H9 (cell line): ENCODE measurements at places on chromosomes 7 and 10. TPM values are rescaled to one million over a fixed set of nuclear protein-coding genes. Genes with fewer than 3 reads are reported as not detected.

Gene AZGP1
- total RNA-seq = 0.24 TPM in 1 of 2 replicates, not detected in the other

DNA sequence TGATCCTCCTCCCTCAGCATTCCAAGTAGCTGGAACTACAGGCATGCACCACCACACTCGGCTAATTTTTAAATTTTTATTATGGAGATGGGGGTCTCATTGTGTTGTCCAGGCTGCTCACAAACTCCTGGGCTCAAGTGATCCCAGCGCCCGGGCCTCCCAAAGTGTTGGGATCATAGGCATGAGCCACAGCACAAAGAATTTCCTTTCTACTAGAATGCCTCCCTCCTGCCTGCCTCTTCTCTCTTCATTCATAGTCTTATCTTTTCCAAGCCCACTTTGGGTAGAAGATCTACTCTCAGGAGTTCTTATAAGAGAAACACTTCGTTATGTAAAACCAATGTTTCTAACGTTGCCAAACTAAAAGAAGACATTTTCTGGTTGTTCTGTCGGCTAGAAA, 144.1 kb downstream of the LRRC4 start:
- no peak overlapping the region for H3K27ac ChIP-seq
- H3K36me3 ChIP-seq = peaks cover 23% of the 10 kb centered on the region
- peaks cover 3% of the 10 kb centered on the region; the same call in 1 of the 2 replicates for H3K4me1 ChIP-seq
- DNase-seq = no peak

Gene BBIP1
- total RNA-seq = 18.8 and 22.3 TPM in 2 replicates

GRCh38 chr10:111856631-111857030, 326.9 kb downstream of the GPAM start:
- no peaks in the 10 kb centered on the region for H3K36me3 ChIP-seq
- H3K27me3 ChIP-seq = no peaks in the 10 kb centered on the region
- H3K27ac ChIP-seq = no peak overlapping the region
- H3K4me1 ChIP-seq = no peaks in the 10 kb centered on the region
- no peak for DNase-seq
- H3K4me3 ChIP-seq = no peak overlapping the region

Gene BMS1
- total RNA-seq = 42.8 and 44.2 TPM in 2 replicates

Gene BAMBI
- 16.8 and 17.0 TPM in 2 replicates for total RNA-seq

DNA sequence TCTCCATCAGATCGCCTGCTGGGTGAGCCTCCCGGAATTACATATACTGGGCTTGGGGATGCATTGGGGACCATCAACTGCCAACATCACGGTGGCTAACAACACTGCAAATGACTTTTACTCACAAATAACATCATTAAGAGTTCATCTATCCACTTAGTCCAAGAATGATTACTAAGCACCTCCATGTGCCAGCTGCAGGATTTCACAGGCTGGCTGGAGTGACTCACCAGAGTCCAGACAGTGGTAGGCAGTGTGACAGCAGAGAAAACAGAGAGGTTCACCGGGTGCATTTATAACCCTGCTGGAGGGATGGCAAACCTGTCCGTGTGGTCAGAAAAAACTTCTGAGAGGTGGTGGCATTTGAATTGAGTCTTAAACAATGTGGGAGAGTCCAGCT, 3.2 kb upstream of the IGFBP3 start:
- H3K4me1 ChIP-seq = peaks cover 5% of the 10 kb centered on the region; the same call in 1 of the 2 replicates
- DNase-seq = no peak
- H3K4me3 ChIP-seq = no peak overlapping the region
- no peak overlapping the region for H3K27ac ChIP-seq
- peaks cover 18% of the 10 kb centered on the region; the same call in 1 of the 2 replicates for H3K27me3 ChIP-seq

Gene RAPGEF5
- total RNA-seq = 13.3 and 14.4 TPM in 2 replicates

Gene PAPOLB
- total RNA-seq = 0.04 and 0.13 TPM in 2 replicates

- peaks cover 12% of the 10 kb centered on the region for H3K36me3 ChIP-seq
- H3K27ac ChIP-seq = no peak overlapping the region
- no peaks in the 10 kb centered on the region for H3K4me1 ChIP-seq
- no peak for DNase-seq
Measured at GRCh38 chr7:84122582-84123360, 71.8 kb downstream of the SEMA3A start.

Gene ADRB1
- total RNA-seq = 0.13 TPM in 1 of 2 replicates, not detected in the other

Gene PDZD7
- total RNA-seq = 1.7 and 2.0 TPM in 2 replicates

Gene LIPM
- not detected in 2 replicates for total RNA-seq

DNA sequence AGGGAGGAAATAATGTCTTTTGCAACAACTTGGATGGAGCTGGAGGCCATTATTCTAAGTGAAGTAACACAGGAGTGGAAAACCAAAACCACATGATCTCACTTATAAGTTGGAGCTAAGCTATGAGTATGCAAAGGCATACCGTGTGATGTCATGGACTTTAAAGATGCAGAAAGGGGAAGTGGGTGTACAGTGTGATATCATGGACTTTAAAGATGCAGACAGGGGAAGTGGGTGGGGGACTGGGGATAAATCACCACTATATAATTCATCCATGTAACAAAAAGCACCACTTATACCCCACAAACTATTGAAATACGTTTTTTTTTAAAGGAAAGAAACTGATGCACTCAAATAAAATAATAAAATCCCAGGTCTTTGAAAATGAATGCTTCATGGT, 29.5 kb downstream of the LYZL2 start:
- H3K4me3 ChIP-seq = no peak overlapping the region
- no peak for DNase-seq
- H3K27me3 ChIP-seq = peaks cover 2% of the 10 kb centered on the region; the same call in 1 of the 2 replicates
- no peaks in the 10 kb centered on the region for H3K36me3 ChIP-seq
- H3K4me1 ChIP-seq = no peaks in the 10 kb centered on the region; the same call in 1 of the 2 replicates

DNA sequence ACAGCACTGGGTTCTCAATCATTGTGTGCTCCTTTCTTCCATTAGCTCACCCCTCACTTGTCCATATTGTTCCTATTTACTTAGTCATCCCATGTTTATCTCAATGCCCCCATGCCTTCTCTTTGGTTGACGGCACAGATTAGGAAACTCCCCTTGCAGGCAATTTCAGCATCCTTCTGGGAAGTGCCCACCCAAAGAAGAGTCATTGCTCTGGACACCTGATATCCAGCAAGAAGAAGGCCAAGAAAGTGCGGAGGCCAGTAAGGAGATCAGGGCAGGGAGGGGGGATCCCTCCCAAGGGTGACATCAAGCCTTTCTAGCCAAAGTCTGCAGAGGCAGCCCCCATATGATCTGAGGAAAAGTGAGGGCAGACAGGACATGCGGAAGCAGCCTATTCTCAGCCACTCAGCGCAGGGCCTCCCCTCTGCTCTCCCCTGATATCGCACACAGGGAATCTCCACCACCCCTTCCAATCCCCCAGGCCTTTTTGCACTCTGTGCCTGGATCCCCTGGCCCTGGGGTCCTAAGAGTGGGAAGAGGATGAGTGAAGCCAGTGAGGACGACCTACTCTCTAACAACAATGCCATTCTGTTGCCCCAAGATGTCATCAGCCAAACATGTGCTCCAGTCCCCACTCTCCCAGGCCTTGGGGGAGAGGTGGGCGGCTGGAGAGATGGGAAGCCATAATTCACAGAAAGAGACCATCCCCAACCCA, 1.8 kb downstream of the TRPV6 start:
- H3K27ac ChIP-seq = no peak overlapping the region
- H3K27me3 ChIP-seq = no peaks in the 10 kb centered on the region
- no peaks in the 10 kb centered on the region for H3K36me3 ChIP-seq
- H3K4me1 ChIP-seq = no peaks in the 10 kb centered on the region; the same call in 1 of the 2 replicates

Gene TAS2R41
- total RNA-seq = not detected in 2 replicates

- H3K36me3 ChIP-seq = no peaks in the 10 kb centered on the region
- no peak for DNase-seq
- H3K4me1 ChIP-seq = no peaks in the 10 kb centered on the region
- no peaks in the 10 kb centered on the region for H3K27me3 ChIP-seq
- H3K27ac ChIP-seq = no peak overlapping the region
Measured at GRCh38 chr10:29448125-29448524, 159.3 kb downstream of the LYZL1 start.

DNA sequence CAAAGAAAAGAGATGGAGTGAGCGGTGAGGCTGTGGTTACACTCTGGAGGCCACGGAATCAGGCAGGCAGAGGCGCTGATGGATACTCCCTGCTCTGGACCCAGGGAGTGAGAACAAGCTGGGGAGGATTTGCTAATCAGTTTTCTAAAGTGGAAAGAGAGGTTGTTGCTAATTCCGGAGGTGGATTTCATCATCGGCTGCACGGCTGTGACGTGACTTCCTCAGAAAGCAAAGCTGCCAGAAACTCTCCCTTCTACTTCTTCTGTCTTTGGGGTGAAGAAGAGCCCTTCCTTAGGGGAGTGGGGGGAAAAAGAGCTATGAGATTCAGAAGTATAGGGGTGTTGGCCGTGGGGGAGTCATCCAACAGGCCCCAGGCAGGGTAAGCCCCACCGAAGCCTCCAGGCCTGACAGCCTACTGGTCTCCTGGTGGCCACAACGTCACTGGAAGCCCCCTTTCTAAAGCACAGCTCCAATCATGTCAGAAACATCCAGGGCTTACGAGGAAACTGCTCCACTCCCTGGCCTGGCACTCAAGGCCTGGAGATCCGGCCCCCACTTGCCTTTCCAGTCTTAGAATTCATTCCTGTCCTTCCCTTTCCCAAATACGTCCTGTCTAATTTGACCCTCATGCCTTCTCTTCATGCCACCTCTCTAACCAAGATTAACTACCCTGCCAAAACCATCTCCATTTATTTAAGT, 114.5 kb downstream of the HIP1 start:
- H3K27ac ChIP-seq = no peak overlapping the region
- H3K36me3 ChIP-seq = peaks cover 60% of the 10 kb centered on the region
- no peaks in the 10 kb centered on the region; the same call in 1 of the 2 replicates for H3K4me1 ChIP-seq
- DNase-seq = no peak
- no peak overlapping the region; the same call in 2 of the 3 replicates for H3K4me3 ChIP-seq
- H3K27me3 ChIP-seq = no peaks in the 10 kb centered on the region

DNA sequence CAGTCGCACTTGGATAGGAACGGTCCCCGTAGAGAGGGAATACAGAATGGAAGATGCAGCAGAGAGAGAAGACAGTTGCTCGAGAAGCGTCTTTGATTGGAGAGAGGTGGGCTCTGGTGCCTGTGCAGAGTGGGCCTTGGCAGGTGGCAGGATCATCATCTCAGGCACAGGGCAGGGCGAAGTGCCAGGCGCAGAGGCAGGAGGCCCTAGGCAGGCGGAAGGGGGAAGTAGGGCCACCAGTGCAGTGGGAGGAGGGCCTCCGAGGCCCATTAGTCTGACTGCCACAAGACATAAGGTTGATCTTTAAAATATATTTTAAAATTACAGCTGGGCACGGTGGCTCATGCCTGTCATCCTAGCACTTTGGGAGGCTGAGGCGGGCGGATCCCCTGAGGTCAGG, 10.1 kb downstream of the CARD11 start:
- peaks cover 5% of the 10 kb centered on the region for H3K36me3 ChIP-seq
- no peak for DNase-seq
- H3K27ac ChIP-seq = no peak overlapping the region
- H3K4me1 ChIP-seq = no peaks in the 10 kb centered on the region
- no peaks in the 10 kb centered on the region for H3K27me3 ChIP-seq
- H3K4me3 ChIP-seq = no peak overlapping the region

DNA sequence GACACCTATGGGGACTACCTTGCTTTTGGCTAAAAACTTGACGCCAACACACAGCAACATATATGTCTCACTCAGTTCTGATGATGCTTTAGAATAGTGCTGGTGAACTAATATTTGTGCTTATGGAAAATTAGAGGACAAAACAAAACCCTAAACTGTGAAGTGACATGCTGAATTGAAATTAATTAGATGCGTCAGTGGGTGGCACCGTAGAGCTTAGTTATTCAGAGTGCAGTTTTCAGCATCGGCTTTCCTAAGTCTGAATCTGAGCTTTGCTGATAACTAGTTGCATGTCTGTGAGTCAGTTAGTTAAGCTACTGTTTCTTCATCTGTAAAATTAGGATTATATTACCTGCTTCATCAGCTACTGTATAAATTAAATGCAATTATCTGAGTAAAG, 245.0 kb upstream of the SORCS1 start:
- DNase-seq = no peak
- H3K4me3 ChIP-seq = no peak overlapping the region
- no peaks in the 10 kb centered on the region for H3K36me3 ChIP-seq
- no peaks in the 10 kb centered on the region for H3K27me3 ChIP-seq
- H3K27ac ChIP-seq = no peak overlapping the region

- H3K27me3 ChIP-seq = no peaks in the 10 kb centered on the region
- H3K4me1 ChIP-seq = no peaks in the 10 kb centered on the region
- DNase-seq = no peak
- no peak overlapping the region for H3K27ac ChIP-seq
- H3K4me3 ChIP-seq = no peak overlapping the region
Measured at GRCh38 chr10:72124989-72125388, 36.6 kb upstream of the SPOCK2 start.

DNA sequence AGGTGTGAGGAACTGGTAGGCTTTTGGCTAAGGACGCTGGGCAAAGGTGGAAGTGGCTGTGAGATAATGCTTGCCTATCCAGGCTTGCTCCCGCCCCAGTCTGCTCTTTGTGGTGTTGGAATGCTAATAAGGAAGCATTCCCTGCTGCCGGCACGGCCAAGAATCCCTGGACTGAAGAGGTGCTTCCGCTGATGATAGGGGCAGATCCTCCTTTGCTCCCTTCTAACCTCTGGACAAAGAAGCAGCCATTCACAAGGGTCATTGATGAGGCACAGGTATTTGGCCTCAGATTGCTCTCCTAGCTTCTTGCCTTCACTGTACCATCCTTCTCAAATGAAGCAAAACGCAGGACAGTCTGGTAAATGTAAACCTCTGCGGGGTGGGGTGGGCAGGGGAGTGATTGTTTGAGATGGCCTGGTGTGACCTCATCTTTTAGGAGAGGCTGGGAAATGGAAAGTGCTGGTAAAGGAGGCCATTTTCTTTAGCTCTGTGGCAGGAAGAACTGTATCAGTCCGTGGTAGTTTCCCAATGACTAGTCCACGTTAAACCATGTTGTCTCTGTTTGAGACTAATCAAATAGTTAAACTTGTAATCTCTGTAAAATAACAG, 1.7 kb downstream of the PGAM1 start:
- H3K27ac ChIP-seq = peak overlapping the region; percentile 74
- peak overlapping the region; percentile 90 for H3K4me3 ChIP-seq
- DNase-seq = peak; percentile 86
- H3K27me3 ChIP-seq = no peaks in the 10 kb centered on the region
- no peaks in the 10 kb centered on the region for H3K4me1 ChIP-seq

Gene C10orf105
- total RNA-seq = 0.24 and 0.26 TPM in 2 replicates

- H3K27me3 ChIP-seq = no peaks in the 10 kb centered on the region
- peaks cover 5% of the 10 kb centered on the region; the same call in 1 of the 2 replicates for H3K36me3 ChIP-seq
- no peak overlapping the region for H3K4me3 ChIP-seq
- H3K4me1 ChIP-seq = no peaks in the 10 kb centered on the region
- no peak overlapping the region for H3K27ac ChIP-seq
Measured at GRCh38 chr10:7649673-7650300, 17.0 kb downstream of the ITIH5 start.

- no peak for DNase-seq
- no peak overlapping the region for H3K4me3 ChIP-seq
- peaks cover 24% of the 10 kb centered on the region; the same call in 2 of the 3 replicates for H3K36me3 ChIP-seq
- no peaks in the 10 kb centered on the region for H3K27me3 ChIP-seq
- no peaks in the 10 kb centered on the region for H3K4me1 ChIP-seq
Measured at GRCh38 chr7:48096273-48096672, 7.2 kb downstream of the UPP1 start.

GRCh38 chr10:131725581-131726069, 175.2 kb upstream of the PPP2R2D start:
- DNase-seq = peak; percentile 31
- H3K4me1 ChIP-seq = no peaks in the 10 kb centered on the region
- no peak overlapping the region for H3K4me3 ChIP-seq
- H3K27me3 ChIP-seq = no peaks in the 10 kb centered on the region; the same call in 1 of the 2 replicates
- H3K36me3 ChIP-seq = no peaks in the 10 kb centered on the region
